ENCODE measurements at places on chromosomes 16 and 17.
A peak's percentile ranks its signal among the peaks of the same experiment; 100 is the strongest.

GRCh38 chr17:14202388-14203166 is 34.1 kb downstream of the CDRT15 start:
- DNase-seq = no peak

DNA sequence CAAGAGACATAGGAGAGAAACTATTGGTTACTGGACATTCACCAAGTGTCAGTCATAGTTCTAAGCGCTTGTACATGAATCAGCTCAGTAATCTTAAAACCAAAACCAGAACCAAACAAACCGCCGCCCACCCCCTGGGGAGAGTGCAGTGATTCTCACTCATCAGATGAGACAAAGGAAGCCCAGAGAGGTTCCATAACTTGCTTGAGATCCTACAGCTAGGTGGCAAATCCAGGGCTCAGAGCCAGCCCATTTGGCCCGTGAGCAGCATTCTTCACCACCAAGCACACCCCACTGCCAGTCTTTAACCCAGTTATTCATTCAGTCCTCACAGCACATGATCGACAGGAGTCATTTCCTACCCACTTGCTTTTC is 37.2 kb upstream of the RGS9 start:
- DNase-seq = peak; percentile 53

GRCh38 chr17:63927464-63928171 is 4.5 kb downstream of the CD79B start:
- DNase-seq = no peak

- DNase-seq = no peak
Observed at GRCh38 chr17:16969931-16970906, 1.7 kb downstream of the TNFRSF13B start.

GRCh38 chr16:81837312-81837751 is 58.2 kb downstream of the PLCG2 start:
- no peak for DNase-seq

GRCh38 chr17:76820561-76820960 is 47.6 kb upstream of the MGAT5B start:
- no peak for DNase-seq

DNA sequence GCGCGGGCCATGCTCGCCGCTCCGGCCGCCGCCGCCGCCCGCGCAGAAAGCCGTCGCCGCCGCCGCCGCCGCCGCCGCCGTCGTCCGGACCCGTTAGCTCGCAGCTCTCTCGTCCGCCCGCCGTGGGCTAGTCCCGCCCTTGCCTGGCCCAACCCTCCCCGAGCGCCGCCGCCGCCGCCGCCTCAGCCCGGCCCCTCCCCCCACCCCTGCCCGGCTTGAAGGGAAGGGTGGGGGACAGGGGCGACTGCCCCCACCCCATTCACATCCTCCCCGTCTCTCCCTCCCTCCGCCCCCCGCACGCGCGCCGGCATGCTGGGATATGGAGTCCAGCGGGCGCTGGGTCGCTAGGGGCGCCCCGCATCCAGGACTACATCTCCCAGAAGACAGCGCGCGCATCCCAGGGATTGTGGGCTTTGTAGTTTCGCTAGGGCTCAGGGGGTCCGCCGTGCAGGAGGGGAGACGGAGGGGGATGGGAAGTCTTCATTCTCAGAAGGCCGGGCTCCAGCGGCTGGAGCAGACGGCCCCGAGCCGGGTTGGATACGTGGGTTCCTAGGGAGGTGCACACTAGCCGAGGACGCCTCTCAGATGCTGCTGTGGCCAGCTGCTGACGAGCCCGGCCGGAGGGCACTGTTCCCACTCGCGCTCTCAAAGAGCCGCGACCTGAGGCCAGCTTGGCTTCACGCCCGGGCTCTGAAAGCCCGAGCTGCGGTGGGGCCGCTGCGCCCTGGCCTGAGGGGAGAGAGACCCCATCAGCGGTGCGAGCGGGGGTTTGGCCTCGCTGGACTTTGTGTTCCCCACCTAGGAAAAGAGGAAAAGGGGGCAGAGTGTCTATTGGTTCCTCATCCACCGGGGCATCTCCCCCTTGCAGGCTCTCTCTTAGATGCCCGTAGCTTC is at the start of gene ST3GAL2:
Gene ST3GAL2, minus strand, starts transcription at position 132 of the 894 bp plus-strand sequence. CDS start 40,570 bp downstream, outside the sequence.
- DNase-seq = peak; percentile 96

DNA sequence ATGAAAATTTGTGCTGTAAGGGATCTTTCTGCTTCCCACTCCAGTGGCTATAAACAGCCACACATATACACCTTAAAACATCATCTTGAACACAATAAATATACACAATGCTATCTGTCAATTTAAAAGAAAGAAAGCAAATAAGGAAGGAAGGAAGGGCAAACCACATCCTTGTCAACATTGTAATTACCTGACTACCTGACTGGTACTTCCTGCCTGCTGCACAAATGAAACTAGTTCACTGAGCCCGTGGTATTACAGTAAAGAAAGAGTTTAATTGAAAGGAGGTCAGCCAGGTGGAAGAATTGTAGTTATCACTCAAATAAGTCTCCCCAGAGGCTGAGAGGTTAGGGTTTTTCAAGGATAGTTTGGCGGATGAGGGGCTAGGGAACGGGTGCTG is 344.4 kb upstream of the ASIC2 start:
- peak; percentile 1 for DNase-seq

GRCh38 chr16:66898207-66898606 is 17.9 kb downstream of the PDP2 start:
- DNase-seq = no peak

GRCh38 chr16:56576585-56577299 is 11.9 kb downstream of the MT4 start:
- DNase-seq = peak; percentile 89

- peak; percentile 79 for DNase-seq
Observed at GRCh38 chr17:42679492-42680330, 1.9 kb downstream of the CCR10 start.

GRCh38 chr16:68592466-68593337 is 52.4 kb upstream of the CDH3 start:
- peak; percentile 54 for DNase-seq

GRCh38 chr17:65368341-65368740 is 193.1 kb downstream of the AXIN2 start:
- DNase-seq = no peak

DNA sequence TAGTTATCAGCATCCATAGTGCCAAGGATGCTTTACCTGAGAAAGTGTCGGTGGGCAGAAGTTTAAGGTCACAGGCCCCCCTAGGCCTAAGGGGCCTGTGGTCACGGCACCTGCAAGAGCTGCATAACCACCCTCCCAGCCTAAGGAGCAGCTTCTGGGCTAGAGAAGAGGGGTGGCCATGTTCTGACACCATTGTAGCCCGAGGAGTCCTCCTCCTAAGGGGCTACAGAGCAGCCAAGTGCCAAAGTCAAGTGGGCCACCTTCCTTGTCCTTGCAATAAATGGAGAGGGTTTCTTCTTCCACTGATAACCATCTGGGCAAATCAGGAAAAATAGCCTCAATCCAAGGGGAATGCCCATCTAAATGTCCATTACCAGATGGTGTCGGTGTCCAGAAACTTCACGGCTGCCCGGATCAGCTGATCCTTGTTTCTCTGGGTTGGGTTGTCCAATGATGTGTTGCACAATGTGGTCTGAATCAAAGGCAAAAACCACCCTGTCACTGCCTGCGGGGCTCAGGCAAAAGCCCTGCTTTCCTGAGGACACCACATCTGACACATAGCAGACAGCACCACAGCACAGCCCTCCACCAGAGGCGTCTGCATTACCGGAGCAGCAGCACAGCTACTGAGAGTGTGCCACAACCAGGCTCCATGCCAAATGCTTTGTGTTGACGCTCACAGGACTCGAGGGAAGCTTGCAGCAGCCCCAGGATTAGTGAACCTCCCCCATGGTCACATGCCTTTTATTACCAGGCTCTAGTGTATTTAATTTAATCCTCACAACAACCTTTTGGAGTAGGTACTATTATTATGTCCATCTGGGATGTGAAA is 12.8 kb downstream of the ATPAF2 start:
- DNase-seq = peak; percentile 22

DNA sequence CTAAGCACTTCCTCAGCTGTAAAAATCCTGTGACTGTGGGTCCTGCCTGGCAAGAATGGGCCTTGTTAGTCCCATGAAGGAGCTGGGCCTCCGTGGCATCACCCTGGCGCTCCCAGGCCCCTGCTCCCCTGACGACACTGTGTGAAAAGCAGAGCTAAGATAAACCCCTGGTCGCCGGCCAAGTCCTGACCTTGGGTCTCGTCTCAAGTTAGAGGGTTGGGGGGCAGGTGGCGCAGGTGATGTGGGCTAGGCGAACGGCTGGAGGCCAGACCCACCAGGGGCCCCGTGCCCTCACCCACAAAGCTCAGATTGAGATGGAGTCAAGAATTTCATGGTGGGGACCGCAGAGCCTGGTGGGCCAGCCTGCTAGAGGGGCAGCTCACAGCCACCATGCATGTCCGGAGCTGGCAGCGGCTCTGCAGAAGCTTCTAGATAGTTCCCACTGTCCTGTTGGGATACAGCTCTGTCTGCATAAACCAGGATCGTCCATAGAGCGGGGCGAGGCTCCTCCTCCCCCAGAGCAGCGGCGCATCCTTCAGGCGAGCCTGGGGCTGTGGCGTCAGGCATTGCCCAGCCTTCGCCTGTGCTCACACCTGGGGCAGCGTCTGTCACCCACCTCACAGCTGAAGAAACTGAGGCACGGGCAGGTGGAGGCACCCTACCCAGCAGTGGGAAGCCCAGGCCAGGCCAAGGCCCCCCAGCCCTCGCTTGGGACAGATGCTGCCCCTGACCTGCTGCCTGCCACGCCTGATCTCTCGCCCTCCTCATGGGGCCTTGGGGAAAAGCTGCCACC is 12.0 kb downstream of the CYBC1 start:
- no peak for DNase-seq

- DNase-seq = no peak
Observed at GRCh38 chr17:28705074-28705659, 6.5 kb downstream of the PROCA1 start.

GRCh38 chr16:20675488-20676267 is 21.8 kb downstream of the ACSM1 start:
- peak; percentile 25 for DNase-seq

DNA sequence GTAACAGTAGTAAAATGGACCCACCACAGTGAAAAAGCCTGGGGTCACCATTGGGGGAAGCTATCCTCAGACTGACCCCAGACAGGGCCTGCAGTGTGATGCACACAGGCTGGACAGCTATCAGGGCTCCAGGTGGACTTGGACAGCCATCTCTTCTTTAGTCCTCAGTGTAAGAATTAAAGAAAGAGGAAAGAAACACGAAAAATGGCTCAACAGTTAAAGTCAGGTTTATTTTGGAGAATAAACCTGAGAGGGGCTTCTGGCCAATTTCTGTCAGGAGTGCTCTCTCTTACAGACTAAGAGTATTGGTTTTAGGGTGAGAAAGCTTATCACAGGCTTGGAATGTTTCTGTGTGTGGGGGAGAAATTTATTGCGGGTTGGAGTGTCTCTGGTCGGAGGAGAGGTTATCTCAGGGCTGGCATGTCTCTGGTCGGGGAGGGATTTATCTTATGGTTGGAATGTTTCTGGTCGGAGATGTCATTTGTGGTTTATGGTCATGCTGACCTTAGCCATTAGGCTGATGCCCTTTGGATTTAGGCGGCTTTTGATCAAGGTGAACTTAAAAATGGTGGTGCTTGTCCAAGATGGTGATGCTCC is 10.8 kb upstream of the B4GALNT2 start:
- no peak for DNase-seq

GRCh38 chr17:335691-336090 is 16.9 kb downstream of the RPH3AL start:
- DNase-seq = no peak

DNA sequence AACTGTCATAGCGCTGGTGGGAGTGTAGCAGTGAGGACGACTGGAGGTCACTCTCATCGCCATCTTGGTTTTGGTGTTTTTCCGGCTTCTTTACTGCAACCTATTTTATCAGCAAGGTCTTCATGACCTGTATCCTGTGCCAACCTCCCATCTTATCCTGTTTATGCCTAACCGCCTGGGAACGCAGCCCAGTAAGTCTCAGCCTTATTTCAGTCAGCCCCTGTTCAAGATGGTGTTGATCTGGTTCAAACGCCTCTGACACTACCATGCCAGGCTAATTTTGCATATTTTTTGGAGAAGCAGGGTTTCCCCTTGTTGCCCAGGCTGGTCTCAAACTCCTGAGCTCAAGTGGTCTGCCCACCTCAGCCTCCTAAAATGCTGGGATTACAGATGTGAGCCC is 179.8 kb upstream of the HSBP1 start:
- no peak for DNase-seq

DNA sequence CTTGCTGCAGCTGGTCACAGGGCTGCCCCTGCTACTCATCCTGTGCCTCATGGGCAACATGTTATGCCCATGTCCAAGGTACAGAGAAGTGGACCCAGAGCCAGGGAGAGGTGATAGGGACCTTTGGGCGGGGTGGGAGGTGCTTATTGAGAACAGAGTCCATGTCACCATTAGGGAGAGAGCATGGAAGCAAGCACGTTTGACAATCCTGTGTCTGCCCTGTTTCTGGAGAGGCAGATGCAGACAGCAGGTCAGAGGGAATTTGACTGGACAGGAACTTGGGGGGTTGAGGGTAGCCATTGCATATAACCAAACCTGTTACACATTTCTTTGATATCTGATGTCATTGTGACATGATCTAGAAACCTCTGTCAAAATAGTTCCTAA is 14.3 kb upstream of the ARL4D start:
- no peak for DNase-seq

DNA sequence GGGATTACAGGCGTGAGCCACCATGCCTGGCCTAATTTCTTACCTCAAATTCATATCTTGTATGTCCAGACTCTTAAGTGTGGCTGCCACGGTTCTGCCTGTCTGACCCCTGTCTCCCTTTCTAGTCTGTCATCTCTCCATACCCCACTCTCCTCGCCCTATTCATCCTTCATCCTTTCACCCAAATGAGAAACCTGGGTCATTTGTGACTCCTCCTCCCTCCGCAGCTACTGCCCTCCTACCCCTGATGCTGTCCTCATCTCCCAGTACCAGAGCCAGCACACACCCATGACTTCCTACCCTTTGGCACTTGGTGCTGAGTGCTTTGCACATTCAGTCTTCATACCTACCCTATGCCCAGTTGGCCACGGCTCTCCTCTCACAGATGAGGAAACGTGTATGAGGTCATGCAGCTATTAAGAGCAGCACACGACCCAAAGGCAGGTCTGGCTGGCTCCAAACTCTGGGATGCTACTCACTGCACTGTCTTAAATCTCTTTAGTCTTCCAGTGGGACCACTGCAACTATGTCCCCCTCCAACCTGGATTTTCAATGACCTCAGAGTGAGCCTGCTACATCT is 1.6 kb downstream of the SPATA32 start:
- no peak for DNase-seq
